ENCODE measurements at places on chromosomes 6 and 20.
A peak's percentile ranks its signal among the peaks of the same experiment; 100 is the strongest.

DNA sequence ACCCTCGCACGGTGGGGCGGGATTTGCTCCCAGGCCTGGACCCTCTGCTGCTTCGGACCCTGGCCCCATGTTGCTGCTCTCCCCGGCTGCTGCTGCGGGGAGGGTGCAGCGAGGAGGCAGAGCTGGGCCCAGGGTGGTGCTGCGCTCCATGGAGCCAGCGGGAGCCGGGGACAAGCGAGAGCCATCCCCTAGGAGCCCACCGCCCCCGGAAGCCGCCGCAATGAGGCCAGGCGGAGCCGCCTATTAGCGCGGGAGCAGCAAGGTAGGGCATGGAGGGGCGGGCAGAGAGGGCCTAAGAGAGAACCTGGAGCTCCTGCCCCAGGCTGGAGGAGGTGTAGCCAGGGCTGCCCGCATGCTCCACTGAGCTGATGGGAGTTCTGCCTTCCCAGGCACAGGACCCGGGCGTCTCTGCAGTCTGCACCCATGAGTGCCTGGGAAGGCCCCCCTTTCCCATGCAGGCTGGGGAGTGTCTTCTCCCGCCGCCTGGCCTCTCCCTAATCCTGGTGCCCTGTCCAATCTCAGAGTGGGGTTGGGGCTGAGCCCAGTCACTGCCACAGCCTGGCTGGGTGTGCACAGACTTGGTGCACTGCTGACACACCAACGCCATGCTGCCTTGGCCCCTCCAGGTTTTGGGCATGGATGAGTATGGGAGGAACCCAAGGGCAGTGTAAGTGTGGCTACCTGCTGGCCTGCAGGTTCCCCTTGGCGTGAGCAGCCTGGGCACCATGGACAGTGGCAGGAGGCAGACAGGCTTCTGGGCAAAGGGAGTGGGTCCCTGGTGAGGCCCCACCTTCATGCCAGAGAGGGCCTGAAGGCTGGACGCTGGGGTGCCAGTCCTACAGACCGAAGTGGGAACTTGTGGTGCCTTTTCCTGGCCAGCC lies 360.6 kb upstream of the MAP3K7 start:
- no peak for DNase-seq

DNA sequence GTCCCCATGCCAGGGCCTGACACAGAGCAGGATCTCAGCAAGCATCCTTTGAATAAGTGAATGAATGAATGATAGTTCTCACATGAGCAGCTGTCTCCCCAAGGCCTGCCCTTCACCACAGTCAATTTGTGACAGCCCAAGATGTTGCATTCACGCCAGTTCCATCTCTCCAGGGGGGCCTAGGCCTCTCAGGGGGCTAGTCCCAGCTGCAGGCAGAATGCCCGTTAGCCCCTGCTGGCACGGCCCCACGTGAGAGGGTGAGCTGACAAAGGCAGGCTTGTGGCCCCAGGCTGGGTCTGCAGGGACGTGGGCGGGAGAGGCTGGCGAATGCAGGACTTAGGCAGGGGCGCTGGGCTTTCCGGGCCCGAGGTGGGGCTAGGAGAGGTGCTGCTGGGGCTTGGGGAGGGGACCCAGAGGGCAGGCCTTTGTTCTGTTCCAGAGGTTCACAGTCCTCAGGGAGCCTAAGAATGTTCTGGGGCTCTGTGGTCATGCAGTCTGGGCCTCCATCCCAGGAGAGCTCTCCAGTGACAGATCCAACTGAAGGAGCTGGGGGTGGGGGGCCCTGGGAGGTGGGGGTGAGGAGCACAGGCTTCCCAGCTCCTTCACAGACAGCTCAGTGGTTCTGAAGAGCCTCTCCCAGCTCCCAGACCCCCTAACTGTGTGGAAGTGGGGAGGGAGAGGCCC lies 30.5 kb upstream of the TLDC2 start:
- DNase-seq = peak; percentile 86

DNA sequence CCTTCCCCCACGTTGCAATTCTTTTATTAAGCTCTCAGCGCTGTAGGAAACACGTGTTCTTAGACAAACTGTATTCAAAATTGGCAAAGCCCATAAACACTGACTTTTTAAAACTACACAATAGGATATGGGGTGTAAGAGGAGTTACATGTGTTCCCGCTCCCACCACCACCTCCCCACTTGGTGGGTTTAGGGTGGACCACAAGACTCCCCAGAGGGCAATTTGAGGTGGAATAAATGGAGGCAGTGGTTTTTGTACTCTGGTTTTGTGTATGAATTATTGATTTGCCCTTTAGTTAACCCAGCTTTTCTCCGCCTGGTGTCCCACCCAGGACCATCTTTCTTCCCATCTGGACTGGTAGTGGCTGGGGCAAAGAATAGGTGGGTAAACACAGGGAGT lies 3.7 kb downstream of the UQCC2 start:
- no peak for DNase-seq

DNA sequence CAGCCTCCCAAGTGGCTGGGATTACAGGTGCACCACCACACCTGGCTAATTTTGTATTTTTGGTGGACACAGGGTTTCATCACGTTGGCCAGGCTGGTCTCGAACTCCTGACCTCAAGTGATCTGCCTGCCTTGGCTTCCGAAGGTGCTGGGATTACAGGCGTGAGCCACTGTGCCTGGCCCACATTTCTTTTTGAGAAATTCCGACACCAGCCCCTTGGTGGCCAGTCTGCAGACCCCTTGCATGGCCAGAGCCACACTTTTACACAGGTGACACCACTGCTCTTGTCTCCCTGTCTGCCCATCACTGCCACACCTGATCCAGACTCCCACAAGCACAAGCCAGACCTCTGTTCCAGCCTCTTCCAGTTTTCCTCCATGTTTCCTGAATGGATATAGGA lies 33.0 kb downstream of the SRSF3 start:
- DNase-seq = no peak

DNA sequence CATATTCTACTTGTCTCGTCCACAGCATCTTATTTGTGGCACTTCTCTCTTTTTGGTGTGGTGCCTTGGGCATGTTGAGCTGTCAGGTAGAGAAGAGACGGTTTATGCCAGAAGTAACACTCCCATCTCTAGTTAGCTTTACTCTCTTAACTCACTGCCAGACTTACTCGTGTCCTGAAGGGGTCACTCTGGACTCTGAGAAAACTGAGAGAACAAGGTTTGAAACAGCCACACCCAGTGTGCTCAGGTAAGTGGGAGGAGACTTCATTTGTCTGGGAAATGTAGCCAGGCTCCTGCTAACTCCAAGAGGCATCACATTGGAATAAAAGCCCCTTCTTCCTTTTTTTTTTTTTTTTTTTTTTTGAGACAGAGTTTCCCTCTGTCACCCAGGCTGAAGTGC lies 360.8 kb downstream of the QKI start:
- DNase-seq = no peak

DNA sequence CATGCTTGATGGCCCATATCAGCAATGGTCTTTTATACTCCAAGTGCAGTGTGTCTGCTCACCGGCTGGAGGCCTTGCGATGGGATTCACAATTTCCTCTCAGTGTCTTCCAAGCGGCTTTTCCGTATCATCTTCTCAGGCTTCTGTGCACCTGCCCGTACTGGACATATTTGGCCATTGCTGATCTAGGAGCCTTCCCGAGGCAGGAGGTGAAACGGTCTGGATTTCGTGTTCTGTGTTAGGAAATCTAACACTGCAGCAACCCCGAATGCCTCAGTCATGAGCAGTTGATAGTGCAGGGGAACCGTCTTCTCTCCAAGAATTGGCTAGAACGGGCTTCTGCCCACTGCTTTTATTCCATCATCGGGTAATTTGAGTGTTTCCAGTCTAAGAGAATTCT lies 60.5 kb downstream of the PPP1R14C start:
- DNase-seq = no peak

DNA sequence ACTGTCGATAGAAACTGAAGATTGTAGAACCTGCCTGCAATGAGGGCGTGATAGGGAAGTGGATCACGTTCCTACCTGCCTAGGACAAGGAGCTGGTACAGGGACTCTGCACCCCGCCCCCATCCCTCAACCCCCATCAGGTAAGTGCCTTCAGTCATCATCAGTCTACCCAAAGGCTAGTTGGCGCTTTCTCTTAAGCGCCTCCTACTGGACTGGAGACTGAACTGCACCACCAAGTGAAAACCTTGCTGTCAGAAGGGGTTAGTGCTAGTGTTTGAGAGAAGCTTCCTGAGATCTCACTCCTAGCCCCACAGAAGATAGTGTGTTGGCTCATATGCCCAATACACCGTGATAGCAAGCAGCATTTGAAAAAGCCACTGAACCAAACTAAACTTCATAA lies 706.5 kb upstream of the MAN1A1 start:
- no peak for DNase-seq

GRCh38 chr6:148915810-148916209 lies 169.0 kb downstream of the UST start:
- DNase-seq = no peak

DNA sequence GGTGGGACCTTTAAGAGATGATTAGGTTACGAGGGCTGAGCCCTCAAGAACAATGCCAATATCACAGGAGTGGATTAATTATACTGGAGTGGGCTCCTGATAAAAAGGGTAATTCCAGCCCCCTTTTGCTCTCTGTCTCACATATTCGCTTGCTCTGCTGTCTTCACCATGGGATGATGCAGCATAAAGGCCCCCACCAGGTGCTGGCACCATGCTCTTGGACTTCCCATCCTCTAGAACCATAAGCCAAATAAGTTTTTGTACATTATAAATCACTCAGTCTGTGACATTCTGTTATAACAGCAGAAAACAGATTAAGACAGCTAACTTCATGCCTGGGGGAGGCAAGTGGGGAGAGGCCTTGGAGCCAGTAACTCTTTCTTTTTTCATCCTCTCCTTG lies 9.8 kb upstream of the SNRPB start:
- DNase-seq = no peak

GRCh38 chr20:58982406-58983114 lies 1.5 kb downstream of the NELFCD start:
- peak; percentile 58 for DNase-seq

DNA sequence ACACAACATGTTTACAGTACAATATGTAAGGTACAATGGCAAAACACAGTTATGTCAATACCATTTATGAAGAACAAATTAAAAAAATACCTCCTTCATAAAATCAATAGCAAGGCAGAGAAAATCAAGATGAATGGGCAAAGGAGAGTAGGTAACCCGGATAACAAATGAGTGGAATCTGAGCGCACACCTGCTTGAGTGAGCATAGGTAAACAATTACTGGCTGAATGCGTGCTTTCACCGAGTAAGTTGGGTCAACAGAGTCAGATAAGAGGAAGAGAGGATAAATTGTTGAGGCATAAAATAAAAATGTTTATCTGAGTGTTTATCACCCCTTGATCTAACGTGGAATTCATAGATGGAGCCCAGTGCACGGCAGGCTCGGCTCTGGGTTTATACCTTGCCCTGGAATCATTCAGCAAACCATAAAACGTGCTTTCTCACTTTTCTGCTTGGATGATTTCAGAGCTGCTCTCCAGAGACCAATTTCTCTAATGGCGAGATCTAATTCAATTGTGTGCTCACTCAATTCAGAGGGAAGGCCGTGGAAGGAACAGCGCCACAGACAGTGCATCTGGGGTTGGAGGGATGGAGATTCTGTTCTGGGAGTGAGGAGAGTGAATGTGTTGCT lies 224.8 kb upstream of the MAP3K7 start:
- no peak for DNase-seq

DNA sequence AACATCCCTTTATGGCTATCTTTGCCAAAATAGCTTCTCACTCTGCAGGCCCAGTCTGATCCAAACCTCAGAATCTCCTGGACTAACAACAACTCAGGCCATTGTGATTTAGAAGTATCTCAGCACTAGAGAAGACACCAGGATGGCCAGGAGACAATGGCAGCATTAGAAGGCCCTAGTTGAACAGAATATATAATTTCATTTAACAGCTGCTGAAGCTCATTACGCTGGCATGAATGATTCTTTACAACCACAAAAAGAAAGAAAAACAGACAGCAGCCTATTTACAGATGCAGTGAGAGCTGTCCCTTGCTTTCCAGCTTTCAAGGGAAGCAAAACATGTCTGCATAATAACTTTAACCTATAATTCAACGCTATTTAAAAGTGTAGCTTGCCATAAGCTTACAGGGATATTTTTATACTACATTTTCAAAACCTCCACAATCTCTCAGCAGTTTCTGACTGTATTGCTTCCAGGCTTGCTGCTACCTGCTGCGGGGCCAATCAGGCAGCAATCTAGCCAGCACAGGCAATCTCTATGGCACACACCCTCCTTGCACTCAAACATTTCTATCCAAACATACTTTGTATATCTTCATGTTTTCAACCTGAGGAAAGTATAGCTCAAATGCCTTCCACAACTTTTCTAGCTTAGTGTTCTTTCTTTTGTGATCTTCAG lies 107.3 kb downstream of the OGFRL1 start:
- no peak for DNase-seq

- no peak for DNase-seq
Measured at GRCh38 chr6:4778086-4778485, 1.9 kb downstream of the CDYL start.
